AG20443 (cell line): ENCODE measurements at places on chromosomes 5 and 9.

DNA sequence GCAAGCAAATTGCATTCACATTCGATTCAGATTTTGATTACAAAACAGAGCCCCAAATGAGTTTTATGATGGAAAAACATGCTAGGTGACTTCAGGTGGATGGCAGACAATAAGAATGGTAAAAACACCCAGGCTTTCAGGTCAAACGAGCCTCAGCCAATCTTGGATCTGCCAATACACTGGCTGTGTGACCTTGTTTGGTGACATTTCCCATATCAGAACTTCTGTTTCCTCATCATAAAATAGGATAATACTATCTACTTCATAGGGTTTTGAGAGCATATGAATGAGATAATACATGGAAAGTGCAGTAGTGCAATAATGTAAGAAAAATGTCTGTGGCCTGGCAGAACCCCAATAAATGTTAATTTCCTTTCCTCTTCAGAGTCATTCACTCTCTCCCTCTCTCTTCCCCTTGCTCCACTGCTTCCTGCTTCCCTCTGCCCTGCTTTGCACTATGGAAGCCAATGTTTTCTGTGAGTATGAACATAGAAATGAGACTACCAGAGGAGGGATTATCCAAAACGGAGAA lies 54.7 kb downstream of the SH3RF2 start:
- no peak for DNase-seq

DNA sequence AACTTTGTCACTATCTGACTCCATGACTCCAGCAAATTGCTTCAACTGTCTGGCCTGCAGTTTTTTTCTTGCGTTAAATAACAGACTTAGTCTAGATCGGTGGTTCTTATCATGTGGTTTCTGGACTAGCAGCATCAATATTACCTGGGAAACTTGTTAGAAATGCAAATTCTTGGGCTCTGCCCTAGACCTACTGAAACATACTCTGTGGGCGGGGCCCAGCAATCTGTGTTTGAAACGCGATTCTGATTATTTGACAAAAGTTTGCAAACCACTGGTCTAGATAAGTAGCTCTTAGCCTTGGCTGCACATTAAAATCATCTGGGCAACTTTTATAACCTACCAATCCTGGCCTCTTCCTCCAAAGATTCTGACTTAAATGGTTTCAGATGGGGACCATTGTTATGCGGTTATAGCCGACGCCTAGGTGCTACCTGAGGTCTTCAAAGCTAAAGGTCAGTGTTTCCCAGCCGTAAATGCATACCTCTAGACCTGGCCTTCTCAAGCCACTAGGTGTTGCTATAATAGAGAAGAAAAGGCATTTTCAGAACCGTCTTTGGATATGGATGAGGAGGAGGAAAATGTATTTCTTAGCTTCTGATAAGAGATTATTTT lies 74.0 kb downstream of the C9orf85 start:
- DNase-seq = no peak

DNA sequence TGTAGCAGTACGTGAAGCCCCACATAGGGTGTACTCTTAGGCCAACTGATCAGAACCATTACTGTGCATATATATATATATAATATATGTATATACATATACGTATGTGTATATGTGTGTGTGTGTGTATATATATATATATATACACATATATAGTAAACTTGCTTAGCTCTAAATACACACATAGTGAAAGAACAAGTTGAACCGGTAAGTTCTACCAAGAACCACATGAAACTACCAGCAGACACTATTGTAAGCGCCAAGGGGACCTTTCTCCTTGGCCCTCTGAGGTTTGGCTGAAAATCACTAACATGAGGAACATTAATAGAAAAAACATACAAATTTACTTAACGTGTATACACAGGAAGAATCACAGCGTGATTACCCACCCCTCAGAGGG lies 1.8 kb upstream of the TARS1 start:
- no peak for DNase-seq

DNA sequence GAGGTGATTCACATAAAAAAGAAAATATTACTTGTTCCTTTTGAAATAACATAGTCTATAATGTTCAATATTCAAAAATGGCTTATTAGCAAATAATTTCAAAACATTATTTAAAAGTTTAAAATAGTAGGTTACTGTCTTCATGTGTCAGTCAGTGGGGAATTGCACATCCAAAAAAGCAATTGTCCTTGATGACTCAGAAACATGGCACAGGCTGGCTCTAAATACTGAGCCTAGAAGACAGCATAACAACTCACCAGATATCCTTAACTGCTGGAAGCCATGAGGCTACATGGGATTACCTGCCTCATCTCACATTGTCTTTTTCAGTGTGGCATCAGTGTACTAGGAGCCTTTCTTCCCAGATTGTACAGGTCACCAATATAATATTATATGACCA lies 439.5 kb upstream of the RGMB start:
- DNase-seq = no peak

- peak; percentile 17 for DNase-seq
These were observed 603.0 kb downstream of the BNC2 start for GRCh38 chr9:16267281-16268066.

GRCh38 chr5:68024426-68024825 lies 191.1 kb upstream of the PIK3R1 start:
- DNase-seq = no peak

- no peak for DNase-seq
These were observed 44.0 kb downstream of the LYRM7 start for GRCh38 chr5:131214609-131215227.

GRCh38 chr5:155408465-155408864 lies 394.9 kb downstream of the KIF4B start:
- no peak for DNase-seq

GRCh38 chr5:54756796-54757402 lies 228.5 kb downstream of the ESM1 start:
- DNase-seq = peak; percentile 25

DNA sequence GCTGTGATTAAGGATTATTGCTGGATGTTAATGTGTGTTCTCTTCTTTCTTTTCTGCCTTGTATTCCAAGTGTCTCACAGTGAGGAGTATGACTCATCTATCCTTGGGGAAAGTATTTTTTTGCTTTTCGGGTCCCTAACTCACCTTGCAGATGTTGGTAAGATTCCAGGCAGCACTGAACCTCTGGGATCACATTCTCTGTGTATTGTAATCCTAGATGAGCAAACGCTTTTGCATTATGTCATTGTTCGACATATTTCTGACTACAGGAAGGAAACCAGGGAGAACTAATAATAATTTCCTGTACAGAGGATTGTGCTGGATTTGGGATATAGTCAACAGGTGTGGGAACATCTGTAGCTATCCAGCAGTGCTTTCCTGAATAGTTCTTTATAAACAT lies 246.1 kb upstream of the TUT7 start:
- DNase-seq = no peak

DNA sequence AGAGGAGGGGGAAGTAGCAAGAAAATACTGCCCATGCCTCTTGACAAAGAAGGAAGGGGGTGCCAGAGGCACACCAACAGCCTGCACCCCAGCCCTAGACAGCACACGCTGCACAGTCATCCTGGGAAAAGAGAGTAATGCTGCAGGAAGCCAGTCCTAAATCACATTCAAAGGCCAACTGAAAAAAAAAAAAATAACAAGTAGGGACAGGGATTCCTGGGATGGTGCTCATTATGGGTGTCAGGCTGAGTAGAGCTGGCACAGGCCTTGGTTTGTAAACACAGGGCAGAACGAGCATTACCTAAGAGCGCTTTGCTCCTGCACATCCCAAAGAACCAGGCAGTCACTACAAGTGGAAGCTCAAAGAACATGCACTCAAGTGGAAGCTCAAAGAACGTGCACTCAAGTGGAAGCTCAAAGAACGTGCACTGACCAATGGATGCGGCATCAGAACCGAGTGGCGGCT lies 7.8 kb downstream of the RAPGEF1 start:
- DNase-seq = peak; percentile 80

GRCh38 chr5:120152472-120152871 lies 311.6 kb upstream of the PRR16 start:
- peak; percentile 71 for DNase-seq

- no peak for DNase-seq
These were observed 13.9 kb downstream of the ALDOB start for GRCh38 chr9:101421653-101422065.

DNA sequence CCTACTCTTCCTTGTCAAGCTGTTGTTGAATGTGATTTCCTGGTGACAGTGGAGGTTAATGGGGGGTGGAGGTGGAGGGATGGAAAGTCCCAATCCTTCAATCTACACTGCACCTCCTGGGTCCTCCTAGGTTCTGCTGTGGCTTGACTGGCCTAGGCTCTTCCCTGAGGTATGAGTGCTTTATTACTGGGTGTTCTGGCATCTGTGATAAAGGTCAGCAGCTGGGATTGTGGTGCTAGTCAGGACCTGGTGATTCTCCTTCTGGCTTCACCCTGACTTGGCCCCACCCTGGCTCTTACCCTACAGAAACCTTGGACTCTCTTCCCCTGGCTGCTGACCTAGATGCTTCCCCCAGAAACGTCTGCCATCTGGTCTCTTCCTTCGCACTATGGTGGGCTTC lies 194.3 kb downstream of the ARHGEF28 start:
- DNase-seq = no peak

GRCh38 chr9:5773324-5773999 lies 59.5 kb downstream of the ERMP1 start:
- no peak for DNase-seq

DNA sequence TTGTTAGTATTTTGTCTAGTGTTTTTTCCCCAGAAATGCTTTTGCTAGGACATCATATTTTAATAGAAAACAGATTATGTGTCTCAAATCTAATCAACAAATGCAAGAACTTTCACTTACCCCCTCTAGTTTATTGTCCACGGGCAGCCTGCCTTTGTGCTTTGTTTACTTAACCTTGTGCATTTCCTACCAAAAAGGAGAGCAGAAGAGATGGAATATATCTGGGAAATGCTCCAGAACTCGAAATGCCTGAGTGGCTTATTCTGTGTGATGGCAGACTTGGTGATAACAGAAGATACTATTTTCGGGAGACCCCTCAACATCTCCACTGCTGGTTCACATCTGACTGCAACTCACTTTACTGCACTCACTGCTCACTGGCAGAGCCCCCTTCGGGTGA lies 33.3 kb upstream of the SPDL1 start:
- no peak for DNase-seq

GRCh38 chr9:136018257-136019031 lies 57.3 kb upstream of the UBAC1 start:
- no peak for DNase-seq

GRCh38 chr5:74286734-74287695 lies 353.5 kb downstream of the ENC1 start:
- DNase-seq = no peak

- no peak for DNase-seq
These were observed 19.1 kb upstream of the SNX2 start for GRCh38 chr5:122755783-122756182.

GRCh38 chr5:137871571-137871970 lies 3.9 kb downstream of the MYOT start:
- DNase-seq = no peak

- no peak for DNase-seq
These were observed 15.7 kb downstream of the BDP1 start for GRCh38 chr5:71471193-71471592.

- peak; percentile 83 for DNase-seq
These were observed 32.5 kb upstream of the TRIO start for GRCh38 chr5:14110680-14111079.

DNA sequence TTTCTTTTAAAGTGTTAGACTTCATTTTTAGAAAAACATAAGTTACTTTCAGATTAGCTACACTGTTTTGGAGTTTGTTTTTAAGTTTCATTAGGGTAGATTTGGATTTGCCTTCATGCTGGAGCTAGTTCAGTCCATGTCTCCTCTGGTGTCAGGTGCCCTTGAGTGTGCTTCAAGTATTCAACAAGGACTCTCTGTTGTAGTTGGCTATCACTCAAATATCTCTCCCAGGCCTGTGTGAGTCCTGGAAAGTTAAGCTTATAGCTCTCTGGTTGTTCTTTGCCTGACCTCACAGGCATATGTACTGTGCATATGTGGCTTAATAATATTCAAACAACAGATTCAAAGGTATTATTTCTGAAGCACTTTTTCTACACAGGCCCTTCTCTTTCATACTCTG lies 45.4 kb downstream of the PTBP3 start:
- no peak for DNase-seq

- DNase-seq = no peak
These were observed 212.8 kb downstream of the EBF1 start for GRCh38 chr5:158886957-158887356.

DNA sequence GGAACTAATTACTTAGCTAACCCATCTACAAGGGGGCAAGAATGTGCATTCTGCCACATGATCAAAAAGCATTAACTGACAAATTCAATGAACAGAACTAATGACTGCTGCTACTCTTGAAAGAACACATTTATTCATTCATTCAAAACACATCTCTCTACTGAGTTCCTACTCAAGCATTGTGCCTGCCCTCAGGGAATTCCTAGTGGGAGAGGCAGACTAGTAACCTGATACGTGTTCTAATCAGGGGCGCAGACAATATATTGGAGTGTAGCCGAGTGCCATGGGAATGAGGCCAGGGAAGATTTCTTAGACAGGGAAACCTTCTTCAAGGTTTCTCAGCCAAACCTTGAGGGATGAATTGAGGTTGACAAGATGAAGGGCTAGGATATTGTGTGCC lies 56.7 kb upstream of the PAPPA start:
- no peak for DNase-seq

DNA sequence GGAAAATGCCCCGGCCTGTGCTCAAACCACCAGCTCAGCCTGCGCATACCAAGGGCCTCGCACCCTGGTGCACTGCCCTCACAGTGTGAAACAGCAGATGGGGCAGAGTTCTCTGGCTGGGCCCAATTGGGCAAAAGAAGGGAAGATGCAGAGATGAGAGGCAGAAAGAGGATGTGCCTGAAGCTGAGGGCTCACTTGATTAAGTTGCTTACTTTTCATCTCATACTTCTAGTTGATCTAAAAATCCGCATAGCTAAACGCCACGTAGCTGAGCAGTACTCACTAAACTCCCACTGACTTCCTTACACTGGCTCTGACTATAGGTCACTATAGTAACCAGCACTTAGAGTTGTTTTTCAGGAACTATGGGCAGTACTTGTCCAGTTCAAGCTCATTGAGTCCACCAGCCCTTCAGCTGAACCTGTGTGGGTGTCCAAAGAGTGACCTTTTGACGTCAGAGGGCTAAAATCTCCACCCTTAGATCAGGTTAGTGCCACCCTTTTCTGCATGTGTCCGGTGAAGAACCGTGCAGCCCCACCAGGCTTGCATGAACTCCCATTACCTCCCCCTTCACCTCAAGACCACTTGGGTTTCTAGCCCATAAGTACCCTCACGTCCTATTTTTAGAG lies 215.2 kb downstream of the AUH start:
- no peak for DNase-seq
